AG09319 (cell line): ENCODE measurements at places on chromosomes 2 and 18.

GRCh38 chr18:50277942-50278341 is 3.4 kb downstream of the MBD1 start:
- no peak for DNase-seq

GRCh38 chr2:181334158-181334826 is 122.9 kb upstream of the ITGA4 start:
- DNase-seq, result no peak

- DNase-seq, result no peak
These were observed 178.5 kb downstream of the ACTR3 start for GRCh38 chr2:114068438-114068837.

- no peak for DNase-seq
These were observed 535.2 kb downstream of the GALR1 start for GRCh38 chr18:77784759-77785379.

DNA sequence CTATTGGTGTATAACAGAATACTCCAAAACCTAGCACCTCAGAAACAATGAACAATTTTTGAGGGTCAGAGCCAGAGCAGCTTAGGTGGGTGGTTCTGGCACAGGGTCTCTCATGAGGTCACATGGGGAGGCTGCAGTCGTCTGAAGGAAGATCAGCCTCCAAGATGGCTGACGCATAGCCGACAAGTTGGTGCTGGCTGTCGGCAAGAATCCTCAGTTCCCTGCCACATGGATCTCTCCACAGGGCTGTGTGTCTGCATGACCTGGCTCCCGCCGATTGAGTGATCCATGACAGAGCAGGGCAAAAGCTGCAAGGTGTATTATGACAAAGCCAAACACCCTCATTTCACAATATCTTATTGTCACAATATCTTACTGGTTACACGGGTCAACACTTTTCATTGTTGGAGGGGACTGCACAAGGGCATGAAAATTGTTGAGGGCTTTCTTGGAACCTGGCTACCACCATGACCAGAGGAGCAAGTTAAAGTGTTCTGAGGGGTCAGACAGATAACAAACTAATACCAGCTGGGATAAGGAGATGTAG is 4.2 kb downstream of the MYL12B start:
- DNase-seq, result no peak

DNA sequence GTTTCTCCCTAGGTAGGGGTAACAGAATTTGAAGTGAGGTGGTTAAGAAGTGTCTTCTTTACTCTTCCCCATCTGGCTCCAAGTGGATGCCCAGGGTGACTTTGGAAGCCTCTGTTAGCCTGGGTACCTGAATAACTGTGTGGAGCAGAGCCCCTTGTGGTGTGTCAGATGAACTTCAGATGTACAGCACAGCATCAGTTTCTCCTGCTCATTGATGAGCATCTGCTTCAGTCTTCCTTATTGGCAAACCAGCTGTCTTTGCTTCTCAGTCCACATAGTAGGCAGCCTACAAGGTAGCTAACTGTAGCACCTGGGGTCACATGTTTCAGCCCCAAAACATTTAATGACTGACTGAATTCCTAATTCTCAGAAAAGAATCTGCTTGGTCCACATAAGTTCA is 56.2 kb upstream of the ATP8B1 start:
- DNase-seq, result no peak

GRCh38 chr18:926946-927345 is 22.3 kb downstream of the ADCYAP1 start:
- no peak for DNase-seq

DNA sequence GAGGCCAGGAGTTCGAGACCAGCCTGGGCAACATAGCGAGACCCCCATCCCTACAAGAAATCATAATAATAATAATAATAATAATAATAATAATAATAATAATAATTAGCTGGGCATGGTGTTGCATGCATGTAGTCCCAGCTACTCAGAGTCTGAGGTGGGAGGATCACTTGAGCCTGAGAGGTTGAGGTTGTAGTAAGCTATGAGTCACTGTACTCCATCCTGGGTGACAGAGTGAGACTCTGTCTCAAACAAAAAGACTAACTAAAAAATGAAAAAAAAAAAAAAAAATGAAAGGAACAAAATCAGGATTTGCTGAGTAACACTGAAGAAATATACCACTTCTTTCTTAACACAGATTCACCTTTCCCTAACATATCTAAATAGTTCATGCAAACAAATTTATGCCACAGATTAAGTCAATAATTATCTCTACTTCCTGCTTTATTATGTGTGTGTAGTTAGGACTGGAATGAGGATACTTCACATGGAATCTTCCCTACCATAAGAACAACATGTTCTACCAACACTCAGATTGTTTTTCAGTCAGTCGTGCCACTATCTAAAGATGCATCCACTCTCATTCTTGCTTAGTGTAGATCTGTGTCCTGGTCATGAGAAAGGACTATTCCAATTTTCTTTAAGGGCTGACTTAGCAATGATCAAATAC is 928.7 kb downstream of the SLC4A3 start:
- no peak for DNase-seq

- no peak for DNase-seq
These were observed 253.5 kb downstream of the ACKR3 start for GRCh38 chr2:236823041-236823629.

DNA sequence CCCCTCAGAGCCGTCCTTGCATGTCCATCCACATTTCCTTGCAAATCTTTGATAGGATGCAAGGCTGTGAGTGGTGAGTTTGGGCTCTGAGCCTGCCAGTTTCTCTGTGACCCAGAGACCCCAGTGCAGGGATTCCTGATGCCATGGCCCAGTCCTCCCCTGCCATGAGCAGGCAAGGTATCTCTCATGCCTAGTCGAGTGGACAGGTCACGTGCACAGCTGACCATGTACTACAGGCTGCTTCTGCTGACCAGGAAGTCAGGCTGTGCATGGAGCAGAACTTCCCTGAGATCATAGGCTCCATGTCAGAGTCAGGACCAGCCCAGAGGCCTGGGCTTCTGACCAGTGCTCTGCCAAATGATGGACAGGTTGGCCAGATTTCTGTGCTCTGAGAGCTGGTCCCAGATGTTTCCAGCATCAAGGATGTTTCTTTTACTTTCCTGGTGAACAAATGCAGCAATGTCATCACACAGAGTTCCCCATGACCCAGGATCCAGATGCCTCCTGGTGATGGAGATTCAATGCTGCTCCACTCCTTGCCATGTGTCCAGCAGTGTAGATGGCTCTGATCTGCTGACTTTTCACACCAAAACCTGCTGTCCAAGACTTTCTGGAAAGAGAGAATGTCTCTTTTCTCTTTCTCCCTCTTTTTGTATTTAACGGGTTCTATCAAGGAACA is 321.6 kb upstream of the HS6ST1 start:
- no peak for DNase-seq

DNA sequence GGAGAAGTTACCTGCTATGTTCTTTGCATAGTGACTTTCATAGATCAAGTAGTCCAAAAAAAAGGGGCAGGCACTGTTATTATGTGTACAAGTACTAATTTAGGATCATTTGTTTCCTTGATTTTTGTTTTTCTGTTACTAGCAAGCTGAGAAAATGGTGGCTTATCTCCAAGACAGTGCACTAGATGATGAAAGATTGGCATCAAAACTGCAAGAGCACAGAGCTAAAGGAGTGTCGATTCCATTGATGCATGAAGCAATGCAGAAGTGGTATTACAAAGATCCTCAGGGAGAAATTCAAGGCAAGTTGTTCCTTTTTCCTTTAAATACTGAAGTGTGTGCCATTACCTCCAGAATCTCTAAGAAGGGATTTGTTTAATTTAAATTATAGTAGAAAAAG is 19.6 kb upstream of the KCNJ13 start:
- DNase-seq, result peak; percentile 77

- no peak for DNase-seq
These were observed 47.6 kb downstream of the TEX44 start for GRCh38 chr2:231640241-231640640.

- DNase-seq, result no peak
These were observed 352.5 kb upstream of the GULP1 start for GRCh38 chr2:187939180-187939579.

- no peak for DNase-seq
These were observed 756.8 kb upstream of the KLHL29 start for GRCh38 chr2:22628221-22628620.

DNA sequence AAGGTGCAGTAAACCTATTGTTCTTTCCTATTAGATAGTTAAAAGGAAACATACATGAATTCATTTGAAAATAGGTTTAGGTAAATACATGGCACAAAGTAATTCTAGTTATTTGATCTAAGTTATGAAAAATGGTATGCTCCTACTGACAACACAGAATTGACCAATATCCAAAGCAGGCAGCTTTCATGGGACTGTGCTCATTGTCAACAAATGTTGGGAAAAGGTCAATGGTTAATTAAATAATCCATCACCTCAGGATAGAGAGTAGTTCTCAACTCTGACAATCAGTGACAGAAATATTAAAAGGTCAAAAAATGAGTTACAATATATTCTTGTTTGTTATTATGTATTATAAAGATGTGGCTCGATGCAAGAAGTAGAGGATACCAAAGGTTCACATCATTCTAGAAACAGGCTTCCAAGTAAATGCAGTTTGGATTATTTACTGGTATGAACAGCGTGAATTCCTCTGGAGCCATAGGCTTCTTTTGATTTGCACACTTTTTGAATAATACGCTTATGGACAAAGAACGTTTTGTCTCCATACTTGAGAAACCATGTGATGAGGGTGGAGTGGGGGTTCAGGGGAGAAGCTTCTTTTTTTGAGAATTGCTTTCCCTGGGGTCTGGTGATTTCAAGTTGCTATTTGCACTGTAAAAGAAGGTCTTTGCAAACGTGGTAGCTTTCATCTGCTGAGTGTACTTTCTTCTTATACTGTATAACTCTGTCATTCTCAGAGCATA is 422.0 kb upstream of the ZEB2 start:
- no peak for DNase-seq
